ENCODE measurements at places on chromosomes 7 and 10. TPM values are rescaled to one million over a fixed set of nuclear protein-coding genes. Genes with fewer than 3 reads are reported as not detected.

DNA sequence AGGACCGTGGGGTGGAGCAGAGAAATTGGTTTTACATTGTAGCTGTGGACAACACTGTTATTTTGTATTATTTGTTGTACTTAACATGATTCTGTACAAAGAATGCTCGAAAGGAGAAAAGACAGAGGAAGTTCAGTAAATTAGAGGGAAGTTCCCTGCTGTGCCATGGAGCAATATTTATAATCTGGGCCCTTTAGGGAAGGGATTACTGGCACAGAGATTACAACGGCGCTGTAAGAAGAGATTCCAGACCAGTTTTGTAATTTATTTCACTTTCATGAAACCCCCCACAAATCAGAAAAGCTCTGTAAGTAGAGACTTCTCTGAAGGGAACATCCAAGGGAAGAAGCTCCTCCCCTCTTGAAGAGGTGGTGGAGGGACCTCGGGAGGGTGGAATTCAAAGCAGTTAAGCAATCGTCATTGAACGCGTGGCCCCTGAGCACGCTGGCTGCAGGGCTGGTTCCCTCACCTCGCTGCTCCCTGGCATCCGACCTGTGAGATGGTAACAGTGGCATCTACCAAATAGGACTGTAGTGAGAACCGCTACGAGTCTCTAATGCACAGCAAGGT, 113.5 kb downstream of the KLF6 start:
- no peaks in the 10 kb centered on the region for H3K36me3 ChIP-seq
- peaks cover 25% of the 10 kb centered on the region for H3K4me1 ChIP-seq
- H3K4me3 ChIP-seq: no peak overlapping the region
- H3K27me3 ChIP-seq: no peaks in the 10 kb centered on the region

- no peaks in the 10 kb centered on the region for H3K36me3 ChIP-seq
- no peak overlapping the region for H3K27ac ChIP-seq
Observed at GRCh38 chr10:33878238-33878786, 543.8 kb upstream of the NRP1 start.

GPR26 gene
- not detected for total RNA-seq

DNA sequence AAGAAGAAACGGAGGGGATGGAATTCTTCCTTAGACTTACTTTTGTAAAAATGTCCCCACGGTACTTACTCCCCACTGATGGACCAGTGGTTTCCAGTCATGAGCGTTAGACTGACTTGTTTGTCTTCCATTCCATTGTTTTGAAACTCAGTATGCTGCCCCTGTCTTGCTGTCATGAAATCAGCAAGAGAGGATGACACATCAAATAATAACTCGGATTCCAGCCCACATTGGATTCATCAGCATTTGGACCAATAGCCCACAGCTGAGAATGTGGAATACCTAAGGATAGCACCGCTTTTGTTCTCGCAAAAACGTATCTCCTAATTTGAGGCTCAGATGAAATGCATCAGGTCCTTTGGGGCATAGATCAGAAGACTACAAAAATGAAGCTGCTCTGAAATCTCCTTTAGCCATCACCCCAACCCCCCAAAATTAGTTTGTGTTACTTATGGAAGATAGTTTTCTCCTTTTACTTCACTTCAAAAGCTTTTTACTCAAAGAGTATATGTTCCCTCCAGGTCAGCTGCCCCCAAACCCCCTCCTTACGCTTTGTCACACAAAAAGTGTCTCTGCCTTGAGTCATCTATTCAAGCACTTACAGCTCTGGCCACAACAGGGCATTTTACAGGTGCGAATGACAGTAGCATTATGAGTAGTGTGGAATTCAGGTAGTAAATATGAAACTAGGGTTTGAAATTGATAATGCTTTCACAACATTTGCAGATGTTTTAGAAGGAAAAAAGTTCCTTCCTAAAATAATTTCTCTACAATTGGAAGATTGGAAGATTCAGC, 158.7 kb upstream of the LANCL2 start:
- no peak for DNase-seq
- peaks cover 11% of the 10 kb centered on the region for H3K36me3 ChIP-seq
- H3K4me1 ChIP-seq: no peaks in the 10 kb centered on the region
- no peaks in the 10 kb centered on the region for H3K27me3 ChIP-seq
- H3K4me3 ChIP-seq: no peak overlapping the region

GRCh38 chr7:113085781-113086390, 741 bp downstream of the GPR85 start:
- H3K4me1 ChIP-seq: peaks cover 7% of the 10 kb centered on the region
- DNase-seq: no peak
- H3K27ac ChIP-seq: no peak overlapping the region
- peak overlapping the region; percentile 33 for H3K4me3 ChIP-seq
- no peaks in the 10 kb centered on the region for H3K27me3 ChIP-seq
